MG63 (cell line): ENCODE measurements at places on chromosomes 1 and 21.

- DNase-seq: peak; percentile 90
Observed at GRCh38 chr1:21338573-21339355, 48.5 kb upstream of the ECE1 start.

GRCh38 chr21:23542097-23542496 is 2065.2 kb downstream of the MRPL39 start:
- DNase-seq: no peak

DNA sequence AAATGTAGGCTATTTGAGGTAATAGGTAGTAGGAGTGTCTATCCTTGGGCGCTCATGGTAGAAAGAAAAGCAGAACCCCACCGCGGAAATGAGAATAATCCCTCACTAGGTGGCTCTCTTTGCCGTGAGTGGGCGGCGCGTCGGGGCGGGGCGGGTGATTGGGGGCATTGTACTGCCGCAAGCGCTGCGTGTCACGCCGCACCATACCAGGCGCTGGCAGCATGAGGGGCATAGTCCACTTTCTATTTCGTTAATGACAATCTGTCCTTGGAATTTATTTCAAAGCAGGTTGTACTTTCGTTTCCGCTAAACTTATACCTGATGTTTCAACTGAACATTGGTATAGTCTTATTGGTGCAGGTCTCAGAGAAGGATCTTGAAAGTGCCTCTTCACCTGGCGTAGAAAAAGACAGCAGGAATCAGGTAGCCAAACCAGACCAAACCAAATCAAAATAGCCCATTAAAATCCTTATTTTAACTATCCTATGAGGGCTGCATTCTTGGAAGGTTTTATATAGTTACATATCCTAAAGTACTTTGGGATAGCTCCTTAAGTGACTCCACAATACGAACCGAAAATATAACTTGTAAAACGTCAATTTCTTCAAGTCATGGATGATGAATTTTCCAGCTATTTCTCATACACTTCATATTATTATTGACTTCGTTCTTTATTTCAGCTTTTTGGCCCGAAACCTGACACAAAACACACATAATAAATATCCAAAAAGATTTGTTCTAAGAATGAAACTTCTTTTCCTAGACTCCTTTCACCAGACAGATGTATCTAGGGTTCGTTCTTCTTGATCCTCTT is 1.9 kb upstream of the SMG7 start:
- peak; percentile 86 for DNase-seq

DNA sequence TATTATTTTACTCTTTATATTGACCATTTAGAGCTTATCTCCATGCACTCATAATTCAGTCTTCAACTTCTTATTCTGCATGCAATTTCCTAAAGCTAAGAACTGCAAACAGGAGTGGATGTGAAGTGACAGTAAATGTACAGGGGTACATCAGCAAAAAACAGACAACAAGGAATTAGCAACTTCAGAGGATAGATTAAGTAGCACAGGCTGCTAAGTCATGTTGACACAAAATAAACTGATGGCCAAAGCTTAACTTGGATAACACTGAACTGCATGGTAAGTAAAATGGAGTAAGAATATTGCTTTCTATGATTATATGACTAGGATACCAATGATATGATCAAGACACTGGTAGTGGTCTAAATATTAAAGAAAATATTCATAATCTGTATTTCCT is 66.5 kb downstream of the USP24 start:
- DNase-seq: no peak
